NCI-H2171 (cell line): ENCODE measurements at places on chromosomes 16 and 17.

- no peak for DNase-seq
Measured at GRCh38 chr16:49623501-49624266, 232.2 kb downstream of the ZNF423 start.

GRCh38 chr16:4984174-4984990, 26.3 kb downstream of the SEC14L5 start:
- DNase-seq: no peak

DNA sequence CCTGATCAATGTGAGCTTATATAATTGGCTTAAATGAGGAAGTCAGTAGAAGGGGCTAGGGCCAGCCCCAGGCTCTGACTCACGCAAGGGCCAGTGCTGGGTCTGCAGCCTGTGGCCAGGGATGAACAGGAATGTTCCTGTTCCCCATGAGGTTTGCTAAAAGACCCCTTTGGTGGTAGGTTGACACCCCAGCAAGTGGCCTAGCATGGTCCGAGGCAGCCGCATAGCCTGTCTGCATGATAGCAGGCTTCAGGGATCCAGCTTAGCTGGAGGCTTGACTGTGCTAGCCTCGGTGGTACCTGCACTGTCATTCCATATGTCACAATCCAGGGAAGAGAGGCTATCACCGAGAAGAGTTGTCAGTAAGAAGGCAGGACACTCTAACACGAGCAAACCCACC, 23.5 kb downstream of the TRIM25 start:
- DNase-seq: no peak

DNA sequence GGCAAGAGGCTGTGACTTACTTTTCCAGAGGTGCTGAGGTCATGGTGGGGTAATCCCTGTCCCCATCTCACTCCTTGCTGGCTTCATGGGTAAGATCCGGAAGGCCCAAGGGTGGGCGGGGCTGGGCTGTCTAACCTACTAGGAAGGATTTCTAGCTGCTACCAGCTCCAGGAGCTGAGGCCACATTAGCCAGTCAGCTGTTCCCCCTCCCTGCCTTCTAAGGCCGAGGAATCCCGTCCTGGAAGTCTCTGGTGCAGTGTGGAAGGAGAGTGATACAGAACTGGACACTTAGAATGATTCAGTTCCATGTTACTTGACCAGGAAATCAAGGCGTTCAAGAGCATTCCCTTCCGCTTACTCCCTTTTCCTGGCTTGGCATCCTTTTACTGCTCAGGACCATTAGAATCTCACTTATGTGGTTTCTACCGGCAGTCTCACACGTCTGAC, 8.9 kb downstream of the GNGT2 start:
- no peak for DNase-seq

DNA sequence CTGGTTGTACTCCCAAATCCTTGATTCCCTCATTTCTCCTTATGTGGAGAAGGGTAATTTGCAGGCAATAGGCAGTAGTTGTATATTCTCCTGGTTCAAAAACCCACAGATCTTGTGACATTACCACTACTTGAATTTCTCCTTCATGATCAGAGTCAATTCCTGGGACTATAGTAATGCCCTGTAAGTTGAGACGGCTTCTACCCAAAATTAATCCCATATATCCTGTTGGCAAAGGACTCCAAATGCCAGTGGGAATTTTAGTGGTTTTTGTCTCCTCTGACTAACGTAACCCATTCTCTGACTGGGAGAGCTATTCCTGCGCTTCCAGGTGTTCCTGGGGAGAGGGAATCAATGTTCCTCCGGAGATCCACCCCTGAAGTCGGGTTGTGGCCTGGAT, 11.6 kb upstream of the ZNF689 start:
- no peak for DNase-seq

GRCh38 chr16:81837312-81837751, 58.2 kb downstream of the PLCG2 start:
- no peak for DNase-seq

- no peak for DNase-seq
Measured at GRCh38 chr17:47641202-47641601, 8.5 kb upstream of the KPNB1 start.

GRCh38 chr17:60040843-60041242, 37.9 kb downstream of the HEATR6 start:
- DNase-seq: no peak

- DNase-seq: no peak
Measured at GRCh38 chr16:68357923-68358322, 47.1 kb downstream of the PRMT7 start.

- peak; percentile 60 for DNase-seq
Measured at GRCh38 chr17:40168262-40168832, 8.9 kb upstream of the RAPGEFL1 start.

- DNase-seq: no peak
Measured at GRCh38 chr17:66508896-66509844, 206.8 kb downstream of the PRKCA start.

DNA sequence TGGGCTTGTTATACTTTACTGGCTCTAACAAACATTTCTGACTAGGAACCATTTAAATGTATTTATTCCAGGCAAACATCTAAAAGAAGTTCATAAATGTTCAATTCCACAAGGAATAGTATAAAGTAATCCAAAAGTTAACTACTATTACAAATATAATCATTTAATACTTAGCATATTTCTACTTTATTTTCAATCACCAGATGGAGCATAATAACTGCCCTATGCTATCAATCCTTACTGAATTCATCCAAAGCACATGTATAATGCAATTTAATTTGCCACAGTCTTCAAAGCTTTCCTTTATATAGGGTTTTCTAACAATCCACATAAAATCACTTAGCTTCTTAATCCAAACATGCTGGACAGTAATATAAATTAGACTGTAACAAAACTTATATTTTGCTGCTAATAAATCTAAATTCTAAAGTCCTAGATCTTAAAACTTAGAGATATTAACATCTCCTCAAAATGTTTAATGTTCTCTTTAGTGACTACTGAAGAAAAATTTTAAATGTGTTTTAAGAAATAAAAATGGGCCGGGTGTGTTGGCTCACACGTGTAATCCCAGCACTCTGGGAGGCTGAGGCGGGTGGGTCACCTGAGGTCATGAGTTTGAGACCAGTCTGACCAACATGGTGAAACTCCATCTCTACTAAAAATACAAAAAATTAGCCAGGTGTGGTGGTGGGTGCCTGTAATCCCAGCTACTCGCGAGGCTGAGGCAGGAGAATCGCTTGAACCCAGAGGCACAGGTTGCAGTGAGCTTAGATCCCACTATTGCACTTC, 5.9 kb downstream of the MEIOB start:
- DNase-seq: no peak

DNA sequence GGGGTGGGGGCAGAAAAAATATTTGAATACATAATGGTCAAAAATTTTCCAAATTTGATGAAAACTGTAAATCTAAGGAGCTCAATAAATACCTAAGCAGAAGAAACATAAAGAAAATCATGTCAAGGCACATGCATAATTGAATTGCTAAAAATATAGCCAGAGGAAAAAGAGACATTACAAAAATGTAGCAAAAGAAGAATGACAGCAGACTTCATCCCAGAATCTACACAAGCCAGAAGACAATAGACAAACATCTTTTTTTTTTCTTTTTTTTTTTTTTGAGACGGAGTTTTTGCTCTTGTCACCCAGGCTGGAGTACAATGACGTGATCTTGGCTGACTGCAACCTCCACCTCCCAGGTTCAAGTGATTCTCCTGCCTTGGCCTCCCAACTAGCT, 62.0 kb upstream of the ATP2A3 start:
- no peak for DNase-seq

DNA sequence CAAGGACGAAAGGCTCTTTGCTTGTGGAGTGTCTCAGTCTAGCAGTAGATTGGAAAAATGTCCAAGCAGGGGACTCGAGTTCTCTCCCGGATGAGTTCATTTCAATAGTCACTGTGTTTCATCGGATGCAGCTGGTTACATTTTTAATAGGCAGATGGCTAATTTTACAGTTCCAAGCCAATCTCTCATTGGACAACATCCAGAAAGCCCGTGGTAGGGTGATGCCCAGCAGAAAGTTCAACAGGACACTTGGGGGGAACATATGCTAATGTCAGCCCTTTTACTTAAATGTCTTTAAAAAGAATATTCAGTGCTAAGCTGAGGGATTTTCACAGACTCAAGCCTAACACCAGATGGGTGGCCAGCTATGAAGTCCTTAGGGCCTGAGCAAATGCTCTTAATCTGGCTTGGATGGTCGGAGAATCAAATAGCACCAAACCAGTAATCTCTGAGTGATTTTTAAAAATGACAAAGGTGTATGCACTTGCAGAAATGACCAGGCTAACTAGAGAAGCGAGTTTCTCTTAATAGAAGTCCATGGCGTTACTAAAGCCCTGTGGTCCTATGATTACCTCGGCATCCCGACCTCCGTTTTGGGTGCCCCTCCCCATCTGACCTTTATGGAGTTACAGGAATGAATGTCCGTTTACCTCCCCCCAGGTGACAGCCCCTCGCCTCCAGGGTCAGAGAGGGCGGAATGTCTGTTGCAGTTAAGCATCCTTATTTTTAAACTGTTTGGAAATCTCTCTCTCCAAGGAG, 289.2 kb upstream of the SALL1 start:
- DNase-seq: no peak

DNA sequence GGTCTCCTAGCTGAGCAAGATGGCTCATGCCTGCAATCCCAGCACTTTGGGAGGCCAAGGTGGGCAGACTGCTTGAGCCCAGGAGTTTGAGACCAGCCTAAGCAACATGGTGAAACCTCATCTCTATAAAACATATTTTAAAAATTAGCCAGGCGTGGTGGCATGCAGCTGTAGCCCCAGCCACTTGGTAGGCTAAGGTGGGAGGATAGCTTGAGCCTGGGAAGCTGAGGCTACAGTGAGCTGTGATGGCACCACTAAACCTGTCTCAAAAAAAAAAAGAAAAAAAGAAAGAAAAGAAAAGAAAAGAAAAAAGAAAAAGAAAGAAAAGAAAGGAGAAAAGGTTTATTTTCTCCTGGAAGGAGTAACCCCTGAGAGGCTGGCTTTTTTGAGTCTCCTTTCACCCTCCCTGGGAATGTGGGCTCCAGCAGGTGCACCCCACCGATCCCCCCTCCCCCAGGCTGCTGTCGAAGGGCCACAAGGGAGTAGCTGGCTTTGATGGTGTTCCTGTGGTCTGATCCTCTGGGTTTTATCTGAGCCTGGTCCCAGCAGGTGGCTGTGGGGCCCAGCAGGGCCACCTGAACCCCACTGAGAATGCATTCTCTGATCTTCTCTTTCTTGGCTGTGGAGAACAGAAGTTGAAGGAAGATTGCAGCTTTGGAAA, 29.9 kb upstream of the TNRC6C start:
- no peak for DNase-seq

GRCh38 chr16:12184419-12184917, 207.9 kb downstream of the SNX29 start:
- DNase-seq: no peak

- DNase-seq: no peak
Measured at GRCh38 chr16:24051125-24051524, 205.0 kb upstream of the CACNG3 start.
